ENCODE measurements at places on chromosomes 4 and X. TPM values are rescaled to one million over a fixed set of nuclear protein-coding genes. Genes with fewer than 3 reads are reported as not detected.
A peak's percentile ranks its signal among the peaks of the same experiment; 100 is the strongest.

The TSPAN7 gene
- polyA plus RNA-seq, result 132 TPM

The ADRA2C gene
- polyA plus RNA-seq, result 1.4 TPM

The HELT gene
- not detected for polyA plus RNA-seq

The SYP gene
- polyA plus RNA-seq, result 0.59 TPM

The STPG2 gene
- polyA plus RNA-seq, result not detected

The ARR3 gene
- 0.58 TPM for polyA plus RNA-seq

The DMRTC1 gene
- 0.71 TPM for polyA plus RNA-seq

- DNase-seq, result no peak
Measured at GRCh38 chrX:300334-300733, 18.3 kb downstream of the GTPBP6 start.

DNA sequence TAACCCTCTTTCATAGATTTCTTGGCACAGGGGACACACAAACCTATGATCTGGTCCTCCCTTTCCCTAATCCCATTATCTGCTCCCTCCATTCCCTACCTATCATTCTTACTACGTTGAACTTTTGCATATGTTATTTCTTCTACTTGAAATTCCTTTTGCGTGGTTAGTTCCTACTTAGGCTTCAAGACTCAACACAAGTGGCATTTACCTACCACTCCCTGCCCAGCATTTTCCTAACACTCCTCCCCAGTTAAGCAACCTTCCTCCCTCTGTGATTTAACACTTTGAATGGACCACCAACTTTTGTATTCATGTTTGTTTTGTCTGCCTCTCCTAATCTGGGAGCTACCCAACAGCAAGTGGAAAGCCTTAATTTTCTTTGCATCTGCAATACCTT, 1113.7 kb downstream of the STIM2 start:
- DNase-seq, result no peak

GRCh38 chr4:164304861-164305260, 449.1 kb upstream of the SMIM31 start:
- DNase-seq, result no peak

DNA sequence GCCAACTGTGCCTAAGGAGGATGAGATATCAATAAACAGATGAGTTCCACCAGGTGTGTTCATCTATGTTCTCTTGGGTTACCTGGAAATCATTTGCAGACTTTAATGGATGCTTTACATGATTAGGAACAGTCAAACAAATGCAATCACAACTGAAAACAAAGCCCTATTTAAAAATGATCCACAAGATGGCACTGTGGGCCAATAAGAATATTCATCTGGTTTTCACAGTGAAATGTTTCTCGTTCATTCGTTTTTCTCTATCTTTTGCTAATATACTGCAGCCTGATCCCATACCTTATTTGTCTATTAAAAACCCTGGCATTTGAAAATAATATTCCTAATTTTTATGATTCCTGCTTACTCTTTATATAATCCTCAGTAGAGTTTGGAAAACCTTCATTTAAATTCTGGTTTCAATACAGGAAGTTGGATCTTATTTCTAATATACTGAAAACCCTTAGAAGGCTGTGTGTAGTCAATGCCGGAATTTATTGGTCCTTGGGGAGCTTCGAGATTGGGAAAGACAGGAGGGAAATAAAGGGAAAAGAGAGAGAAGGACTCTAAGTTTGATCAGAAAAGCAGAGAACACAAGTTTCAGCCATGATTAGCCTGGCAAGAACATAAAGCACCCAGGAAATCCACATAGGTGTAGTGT, 63.8 kb upstream of the TAPT1 start:
- peak; percentile 74 for DNase-seq

DNA sequence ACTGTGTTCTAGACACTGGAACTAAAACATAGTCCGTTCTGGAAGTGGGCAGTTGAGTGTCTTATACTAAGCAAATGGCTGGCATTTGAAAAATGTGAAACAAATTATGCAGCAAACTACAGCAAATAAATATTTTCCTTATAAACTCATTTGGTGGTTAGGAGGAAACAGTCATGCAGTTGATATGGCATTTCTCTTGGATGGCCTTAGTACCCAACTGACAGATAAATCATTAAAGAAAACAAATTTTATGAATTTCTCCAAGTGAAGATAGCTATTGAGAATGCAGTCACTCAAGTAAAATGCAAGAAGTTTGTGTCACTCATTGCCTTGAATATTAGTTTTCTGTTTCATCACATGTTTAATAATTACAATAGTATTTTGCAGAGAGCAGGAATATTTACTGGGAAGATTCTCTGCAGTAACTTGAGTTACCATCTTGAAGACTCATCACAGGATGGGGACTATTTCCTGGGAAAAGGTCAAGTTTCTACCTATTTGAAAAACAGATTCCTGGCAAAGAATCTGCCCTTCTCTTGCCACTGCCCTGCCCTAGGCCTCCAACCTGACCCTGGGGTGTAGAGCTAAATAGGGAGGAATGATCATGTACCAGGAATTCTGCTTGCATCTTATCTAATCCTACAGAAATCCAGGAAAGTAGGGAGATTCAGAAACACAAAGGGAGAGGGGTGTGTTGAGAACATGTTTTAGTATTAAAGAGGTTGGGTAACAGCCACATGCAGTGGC, 105.9 kb downstream of the SH3RF1 start:
- no peak for DNase-seq

GRCh38 chrX:131225078-131225477, 64.0 kb downstream of the IGSF1 start:
- no peak for DNase-seq

DNA sequence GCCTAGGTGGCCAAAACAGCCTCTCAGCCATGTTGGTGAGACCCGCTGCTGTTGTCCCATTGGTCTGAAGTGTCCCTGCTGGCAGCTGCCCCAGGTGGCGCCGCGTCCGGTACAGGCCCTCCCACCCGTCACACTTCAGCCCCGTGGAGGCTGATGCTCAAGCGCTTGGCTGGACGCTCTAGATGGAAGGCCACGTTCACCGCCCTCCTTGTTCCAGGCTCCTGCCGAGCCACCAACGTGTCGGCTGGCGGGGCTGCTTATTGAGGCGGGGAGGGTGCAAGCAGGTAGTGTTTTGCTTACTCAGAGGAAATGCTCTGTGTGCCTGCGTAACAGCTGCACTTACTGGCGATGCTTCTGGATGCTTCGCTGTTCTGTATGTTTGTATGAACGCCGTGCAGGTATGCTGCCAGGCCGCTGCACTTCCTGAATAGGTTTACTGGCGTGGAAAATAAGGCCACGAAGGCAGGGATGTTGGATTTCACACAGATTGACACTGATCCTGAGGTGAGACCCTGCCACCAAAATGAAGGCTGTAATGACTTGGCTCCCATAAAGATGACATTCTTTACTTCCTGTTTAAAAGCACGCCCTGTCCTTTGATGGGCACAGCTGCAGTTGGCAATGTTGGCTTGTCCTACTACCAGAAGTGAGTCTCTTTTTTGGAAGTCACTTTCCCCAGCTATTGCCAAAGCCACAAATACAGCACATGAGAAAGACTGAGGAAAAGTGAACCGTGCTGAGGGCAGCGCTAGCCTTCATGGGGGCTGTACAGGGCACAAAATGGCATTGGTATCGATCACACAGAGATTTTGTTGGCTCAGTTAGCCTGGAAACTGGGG, 21.0 kb upstream of the CLCN4 start:
- DNase-seq, result no peak

DNA sequence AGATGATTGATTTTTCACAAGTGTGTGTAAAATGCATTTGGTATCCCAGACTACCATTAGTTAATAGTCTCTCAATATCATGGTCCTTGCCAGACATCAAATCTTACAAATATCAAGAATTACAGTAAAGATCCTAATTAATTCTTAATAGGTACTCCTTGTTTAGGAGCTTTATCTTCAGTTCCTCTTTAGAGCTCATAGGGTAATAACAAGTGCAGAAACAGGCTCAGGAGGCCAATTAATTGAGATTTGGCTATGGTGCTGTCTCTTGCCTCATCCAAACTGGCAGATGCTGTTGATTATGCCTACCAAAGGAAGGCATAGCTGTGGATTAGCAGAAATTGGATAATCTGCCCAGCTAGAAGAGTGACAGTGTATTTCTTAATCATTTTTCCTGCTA, 6.9 kb downstream of the MTMR1 start:
- DNase-seq, result no peak

DNA sequence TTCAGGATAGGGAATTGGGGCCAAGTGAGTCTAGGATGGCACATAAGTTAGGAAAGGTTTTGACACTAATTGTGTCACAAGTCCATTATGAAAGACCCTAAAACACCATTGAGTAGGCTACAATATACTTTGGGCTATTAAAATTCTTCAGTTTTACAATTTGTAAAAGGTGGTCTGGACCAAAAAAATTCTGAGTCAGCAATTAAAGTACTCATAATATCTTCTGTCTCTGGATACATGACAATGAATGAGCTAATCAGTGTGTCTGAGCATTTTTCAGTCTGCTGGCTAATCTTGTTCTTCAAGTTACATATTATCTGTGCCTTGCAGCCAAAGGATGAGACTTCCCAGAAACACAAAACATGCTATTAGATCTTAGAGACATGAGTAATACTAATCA, 14.3 kb downstream of the ARMCX1 start:
- DNase-seq, result no peak

GRCh38 chr4:183905593-183906488, 734 bp downstream of the STOX2 start:
- peak; percentile 46 for DNase-seq

DNA sequence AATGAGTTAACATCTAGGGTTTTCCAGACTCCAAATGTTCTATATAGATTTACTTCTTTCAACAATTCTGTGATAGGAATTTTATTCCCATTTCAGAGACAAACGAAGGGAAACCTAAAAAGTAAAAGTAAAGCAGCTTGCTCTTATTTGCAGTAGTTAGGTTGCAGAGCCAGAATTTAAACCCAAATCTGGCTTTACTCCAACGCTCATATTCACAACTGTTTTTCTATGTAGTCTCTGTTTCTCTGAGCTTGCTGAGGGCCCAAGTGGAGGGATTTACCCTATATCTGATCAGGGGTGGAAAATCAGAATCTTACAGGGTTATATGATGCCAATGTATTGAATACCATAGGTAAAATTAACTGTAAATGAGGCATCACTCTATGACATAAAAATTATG, 599.1 kb upstream of the GRIA3 start:
- DNase-seq, result peak; percentile 6

GRCh38 chr4:175813821-175814220, 1.8 kb upstream of the GPM6A start:
- DNase-seq, result no peak

DNA sequence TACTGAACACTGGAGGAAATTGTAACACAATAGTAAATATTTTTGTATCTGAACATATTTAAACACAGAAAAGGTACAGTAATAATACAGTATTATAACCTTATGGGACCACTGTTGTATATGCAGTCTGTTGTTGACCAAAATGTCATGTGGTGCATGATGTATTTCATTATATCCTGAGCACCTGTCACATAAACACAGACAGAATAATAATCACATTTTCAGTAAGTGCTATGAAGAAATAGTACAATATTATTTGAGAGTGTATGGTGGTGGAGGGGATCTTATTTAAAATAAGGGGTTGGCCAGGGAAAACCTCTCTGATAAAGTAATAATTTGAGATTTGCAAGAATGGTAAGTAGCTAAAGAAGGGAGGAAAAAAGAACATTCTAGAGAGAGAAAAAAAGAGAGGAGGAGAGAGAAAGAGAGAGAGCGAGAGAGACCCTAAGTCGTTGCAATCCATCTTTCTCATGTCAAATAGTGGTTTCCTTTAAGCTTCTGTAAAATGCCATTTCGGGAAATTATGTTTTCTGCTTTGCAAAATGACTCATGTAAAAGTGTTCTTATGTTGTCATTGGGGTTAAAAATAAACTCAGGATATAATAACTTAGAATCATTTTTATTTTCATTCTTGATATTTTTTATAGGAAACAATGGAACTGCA, 19.3 kb upstream of the CLNK start:
- DNase-seq, result no peak

- DNase-seq, result no peak
Measured at GRCh38 chrX:84219551-84219950, 31.6 kb upstream of the RPS6KA6 start.

- no peak for DNase-seq
Measured at GRCh38 chr4:47662975-47663374, 174.9 kb downstream of the CORIN start.

- DNase-seq, result no peak
Measured at GRCh38 chrX:11423362-11423818, 130.2 kb downstream of the AMELX start.

DNA sequence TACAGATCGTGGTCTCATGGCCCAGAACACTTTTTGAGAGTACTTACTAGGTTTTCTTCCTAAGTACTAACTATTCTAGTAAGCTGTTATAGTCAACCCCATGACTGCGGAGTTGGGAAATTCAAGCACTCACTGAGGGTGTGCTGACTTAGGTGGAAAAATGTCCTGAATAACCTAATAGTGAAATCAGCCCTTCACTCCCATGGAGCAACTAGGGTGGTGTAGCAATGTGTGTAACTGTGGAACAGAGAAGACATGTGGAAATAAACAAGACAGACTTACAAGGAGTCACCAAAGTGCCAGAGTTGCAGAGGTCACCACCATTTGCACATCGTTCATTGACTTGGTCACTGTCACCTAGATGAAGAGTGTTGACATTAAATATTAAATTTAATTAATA, 12.1 kb upstream of the VSIG4 start:
- DNase-seq, result no peak

DNA sequence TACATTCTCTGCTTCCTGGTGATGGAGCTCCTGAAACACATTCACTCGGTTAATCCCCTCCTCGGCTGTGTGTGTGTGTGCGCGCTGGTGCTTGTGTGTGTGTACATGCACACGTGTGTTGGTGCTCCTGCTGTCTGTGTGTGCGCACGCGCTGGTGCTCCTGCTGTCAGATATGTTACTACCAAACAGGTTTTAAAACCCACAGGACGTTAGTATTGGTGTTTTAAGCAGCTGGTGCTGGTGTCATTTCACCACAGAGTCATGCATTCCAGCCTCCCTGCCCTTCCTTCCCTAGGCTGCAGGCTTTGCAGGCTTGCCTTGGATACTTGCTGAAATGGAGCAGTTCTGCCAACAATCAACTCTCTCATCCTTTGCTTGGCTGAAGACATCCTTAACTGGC, 48.1 kb upstream of the CPLX1 start:
- no peak for DNase-seq

- no peak for DNase-seq
Measured at GRCh38 chrX:120358737-120359456, 3.0 kb upstream of the ATP1B4 start.

DNA sequence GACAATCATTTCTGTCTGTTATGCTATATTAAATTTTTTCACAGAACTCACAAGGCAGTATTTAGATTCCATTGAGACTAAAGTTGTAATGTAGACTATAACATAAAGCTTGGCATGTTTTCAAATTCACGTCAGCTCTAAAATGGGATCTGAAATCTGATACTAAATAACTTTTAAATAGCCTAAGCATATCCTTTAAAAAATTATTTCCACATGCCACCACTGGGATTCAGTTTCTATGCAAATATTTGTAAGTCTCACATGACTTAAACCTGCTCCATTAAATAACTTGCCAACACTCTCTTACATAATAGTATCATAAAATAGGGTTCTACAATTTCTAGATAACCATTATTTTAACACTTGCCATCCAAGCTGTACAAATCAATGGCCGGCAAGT, 32.4 kb downstream of the KLHL8 start:
- DNase-seq, result peak; percentile 35

All from muscle of arm (tissue), 14 donors.